Stimulated activated memory B cell treated with anti-CD40 and anti-IgM and Interleukin-4, amounts not matched to agents 10 μg/mL and 1 μg/mL and 100 μg/mL, for 72 hours (primary cell): ENCODE measurements at places on chromosomes 13 and 19.

- no peak for ATAC-seq
These were observed 1248.8 kb downstream of the UQCRFS1 start for GRCh38 chr19:27964185-27964584.

DNA sequence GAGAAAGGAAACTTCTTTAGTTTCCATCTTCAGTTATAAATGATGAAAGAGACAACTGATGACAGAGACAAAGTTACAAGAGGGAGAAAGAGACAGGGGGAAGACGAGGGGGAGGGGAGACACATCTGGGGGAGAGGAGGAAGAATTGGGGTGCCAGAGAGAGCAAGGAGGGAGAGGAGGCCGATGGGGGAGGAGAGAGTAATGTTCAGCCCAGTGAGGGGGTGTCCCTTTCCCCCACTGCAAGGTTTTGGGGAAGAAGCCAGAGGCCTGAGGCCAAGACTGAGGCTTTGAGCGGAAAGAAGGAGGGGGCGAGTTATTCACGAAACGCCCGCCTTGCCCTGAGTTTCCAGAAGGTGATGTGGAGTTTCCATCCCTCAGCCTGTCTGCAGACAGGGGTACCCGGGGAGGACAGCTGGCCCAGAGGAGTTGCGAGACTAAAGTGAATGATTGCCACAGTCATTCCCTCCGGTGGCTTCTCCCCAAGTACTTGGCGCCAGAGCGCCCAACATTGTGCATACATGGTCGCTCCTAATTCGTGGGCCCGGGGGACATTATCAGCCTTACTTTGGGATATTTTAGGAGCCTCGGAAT, 558 bp upstream of the PPAN start:
- peak; percentile 54 for ATAC-seq

GRCh38 chr13:86792153-86792651, 879.0 kb upstream of the SLITRK5 start:
- no peak for ATAC-seq

GRCh38 chr13:104757712-104758111, 1691.5 kb upstream of the SLC10A2 start:
- no peak for ATAC-seq

- ATAC-seq, result no peak
These were observed 472.7 kb downstream of the DIAPH3 start for GRCh38 chr13:59690857-59691500.

DNA sequence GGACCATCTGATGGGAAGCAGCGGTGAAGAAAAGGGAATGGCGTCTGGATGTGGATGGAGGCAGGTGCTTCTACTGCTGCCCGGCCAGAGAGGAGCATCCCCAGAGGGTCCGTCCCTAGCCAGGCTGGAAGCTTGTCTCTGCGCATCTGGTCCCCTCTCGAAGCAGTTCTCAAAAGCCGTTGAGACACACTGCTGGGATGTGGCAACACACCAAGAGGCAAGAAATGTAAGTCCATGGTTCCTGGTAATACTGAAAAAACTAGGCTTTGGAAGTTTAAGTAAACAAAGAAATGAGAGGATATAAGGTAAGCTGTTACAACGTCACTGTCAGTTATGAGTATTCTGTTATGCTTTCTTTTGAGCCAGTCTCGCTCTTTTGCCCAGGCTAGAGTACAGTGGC, 15.1 kb upstream of the FFAR2 start:
- no peak for ATAC-seq

DNA sequence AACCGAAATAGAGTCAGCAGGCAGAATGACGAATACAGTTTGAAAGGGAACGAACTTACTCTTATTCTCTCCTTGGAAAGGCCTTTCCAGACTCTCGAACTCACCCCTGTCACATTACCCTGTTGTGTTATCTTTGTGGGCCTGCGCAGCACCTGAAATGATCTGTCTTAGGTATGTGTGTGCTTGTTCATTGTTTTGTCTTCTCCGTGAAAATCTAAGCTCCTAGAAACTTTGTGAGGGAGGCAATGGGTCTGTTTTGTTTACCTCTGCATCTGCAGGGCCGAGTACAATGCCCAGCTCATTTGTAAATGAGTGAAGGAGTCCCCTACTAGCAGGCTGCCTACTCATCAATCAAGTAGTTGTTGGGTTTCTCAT, 19.6 kb downstream of the HMGB1 start:
- peak; percentile 22 for ATAC-seq

DNA sequence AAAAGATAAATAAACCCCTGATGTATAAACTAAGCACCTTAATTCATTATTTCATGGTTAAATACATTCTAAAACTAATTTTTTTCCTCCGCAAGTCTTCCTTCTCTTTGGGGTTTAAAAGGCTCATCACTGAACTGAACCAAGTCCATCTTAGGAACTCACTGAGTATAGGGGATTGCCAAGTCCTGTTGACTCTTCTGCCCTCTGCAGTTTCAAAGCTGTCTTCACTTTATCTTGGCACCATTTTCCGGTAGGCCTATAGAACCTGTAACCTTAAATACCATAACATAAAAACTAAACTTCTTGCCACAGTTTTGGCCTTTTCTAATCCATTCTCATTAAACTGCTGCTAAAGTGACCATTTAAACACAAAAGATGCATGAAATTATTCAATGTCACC, 66.5 kb upstream of the USPL1 start:
- ATAC-seq, result peak; percentile 75

GRCh38 chr19:46448601-46449000, 19.9 kb upstream of the PNMA8C start:
- ATAC-seq, result no peak

DNA sequence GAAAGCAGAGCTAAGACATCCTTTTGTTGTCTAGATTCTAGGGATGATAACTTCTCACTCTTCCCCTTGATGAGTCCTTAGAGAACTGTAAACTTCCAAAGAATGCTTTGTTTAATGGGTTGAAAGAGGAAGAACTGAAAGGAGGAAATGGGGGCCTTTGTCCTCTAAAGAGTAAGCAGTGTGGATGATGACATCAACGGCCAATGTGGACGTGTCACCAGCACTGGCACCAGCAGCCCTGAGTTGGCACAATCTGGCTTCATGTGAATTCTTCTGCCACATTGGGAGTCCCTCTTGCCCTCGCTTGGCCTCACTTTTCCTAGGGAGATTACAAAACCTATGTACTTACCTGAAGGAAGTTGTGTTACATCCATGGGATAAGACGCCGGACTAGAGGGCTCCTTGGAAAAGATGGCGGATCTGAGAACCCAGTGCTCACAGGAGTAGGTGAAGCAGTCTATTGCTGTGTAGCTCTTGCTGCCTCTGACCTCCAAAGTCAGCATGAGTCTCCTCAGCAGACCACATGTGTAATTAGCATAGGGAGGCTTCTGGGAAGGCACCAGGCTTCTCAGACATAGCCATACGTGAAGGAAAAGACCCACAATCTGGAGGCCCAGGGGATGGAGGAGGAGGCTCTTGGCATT, 62.8 kb downstream of the RGCC start:
- no peak for ATAC-seq

DNA sequence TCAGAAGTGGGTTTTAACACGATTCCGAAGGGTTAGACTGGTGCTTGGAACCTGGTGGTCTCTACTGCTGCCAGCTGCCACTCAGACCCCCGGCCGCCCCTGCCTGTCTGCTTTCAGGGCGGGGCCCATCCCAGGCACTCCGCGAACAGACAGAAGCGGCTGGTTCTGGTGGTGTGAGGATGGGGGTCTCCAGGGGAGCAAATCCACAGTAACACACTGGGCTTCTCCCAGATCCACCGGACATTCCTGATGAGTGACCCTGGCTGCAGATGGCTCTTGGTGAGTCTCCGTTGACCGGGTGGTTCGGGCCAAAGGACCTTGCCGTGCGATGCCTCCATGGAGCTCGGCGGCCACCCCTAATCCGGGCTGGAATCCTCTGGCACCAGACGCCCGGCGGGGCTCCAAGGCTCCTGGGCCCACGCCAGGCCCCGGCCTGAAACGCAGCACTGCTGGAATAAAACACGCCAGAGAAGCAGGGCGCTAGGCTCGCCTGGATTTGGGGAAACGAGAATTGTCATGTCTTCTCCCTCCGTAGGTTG, 2.1 kb upstream of the PTBP1 start:
- ATAC-seq, result no peak
